ENCODE measurements at places on chromosomes 4 and X. TPM values are rescaled to one million over a fixed set of nuclear protein-coding genes. Genes with fewer than 3 reads are reported as not detected.

HPSE gene
- 1.5 TPM for total RNA-seq

DNA sequence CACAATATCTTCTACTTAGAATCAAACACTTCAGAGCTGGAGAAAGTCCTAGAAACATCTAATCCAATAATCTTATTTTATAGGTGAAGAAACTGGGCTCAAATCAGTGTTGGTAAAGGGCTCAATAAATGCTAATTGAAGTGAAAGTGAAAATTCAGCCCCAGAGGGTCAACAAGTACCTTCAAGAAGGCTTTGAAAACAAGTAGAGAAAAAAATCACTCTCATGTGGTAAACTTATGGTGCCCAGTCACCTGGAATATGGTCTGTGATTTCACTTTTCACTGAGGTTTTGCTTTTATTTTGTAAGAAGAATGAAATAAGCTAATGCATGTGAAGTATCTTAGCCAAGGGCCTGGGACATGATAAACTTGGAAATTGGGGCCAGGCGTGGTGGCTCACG, 29.1 kb upstream of the EIF4E start:
- DNase-seq, result no peak

DNA sequence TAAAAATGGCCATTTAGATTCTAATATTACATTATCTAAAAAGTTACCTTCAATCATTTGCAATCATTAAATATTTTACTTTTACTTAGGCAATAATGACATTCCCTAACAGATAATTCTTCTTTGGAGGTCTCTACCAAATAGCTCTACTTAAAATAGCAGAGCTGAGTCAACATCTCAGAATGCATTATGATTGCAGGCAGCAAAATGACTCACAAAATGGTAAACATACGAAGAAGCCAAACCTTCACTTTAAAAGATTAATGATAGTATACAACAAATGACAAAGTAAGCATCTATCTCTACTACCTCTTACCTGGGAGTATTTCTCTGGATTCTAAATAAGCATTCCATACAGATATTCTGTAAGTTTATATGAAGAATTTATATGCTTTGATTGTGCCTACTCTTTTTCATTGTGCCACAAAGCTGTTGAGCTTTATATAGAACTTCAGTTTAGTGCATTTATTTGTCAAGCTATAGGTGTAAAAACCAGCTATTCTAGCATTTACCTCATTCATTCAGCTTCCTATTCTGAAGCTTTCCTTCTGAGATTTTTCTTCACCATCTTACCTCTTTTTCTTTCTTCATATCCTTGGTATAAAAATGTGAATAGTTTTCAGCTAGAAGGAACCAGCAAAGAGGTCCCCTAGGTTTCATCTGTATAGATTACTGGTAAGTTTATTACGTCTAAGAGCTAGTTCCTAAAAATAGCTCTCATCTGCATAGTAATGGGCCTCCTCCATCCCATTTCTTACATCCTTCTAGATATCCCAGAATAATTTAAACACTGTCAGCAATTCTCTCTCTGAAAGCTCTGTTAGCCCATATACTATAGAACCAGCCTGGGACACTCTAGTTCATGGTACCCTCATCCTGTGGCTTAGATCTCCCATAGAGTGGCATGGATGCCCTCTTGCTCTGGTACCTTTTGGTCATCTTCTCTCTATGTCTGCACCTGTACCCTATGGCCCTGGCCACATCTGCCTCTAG, 17.2 kb upstream of the SPCS3 start:
- DNase-seq, result no peak

DNA sequence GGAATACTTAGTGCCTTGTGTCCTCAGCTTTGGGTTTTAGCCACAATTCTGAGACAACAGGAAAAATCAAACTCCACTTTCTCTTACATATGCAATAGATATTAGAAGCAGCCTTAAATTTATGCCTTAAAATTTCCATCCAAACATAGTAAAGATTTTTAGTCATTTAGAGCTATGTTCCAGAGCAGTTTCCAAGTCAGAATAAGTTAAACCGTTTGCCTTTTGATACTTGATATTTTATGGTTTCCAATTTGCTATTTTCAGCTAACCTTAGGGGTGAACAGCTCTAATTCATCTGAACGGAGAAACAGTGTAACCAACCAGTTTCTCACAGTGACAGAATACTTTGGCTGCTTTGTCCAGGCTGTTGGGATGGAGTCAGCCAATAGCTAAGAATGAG, 125.8 kb upstream of the RXFP1 start:
- no peak for DNase-seq

All from activated B cell treated with CpG ODN at 0.5 μM for 24 hours (primary cell).